ENCODE measurements at places on chromosomes 5 and 9. TPM values are rescaled to one million over a fixed set of nuclear protein-coding genes. Genes with fewer than 3 reads are reported as not detected.

GRCh38 chr5:138595180-138595795, 20.1 kb upstream of the HSPA9 start:
- no peak for DNase-seq

- DNase-seq: no peak
Observed at GRCh38 chr5:32098291-32098690, 75.8 kb downstream of the GOLPH3 start.

- DNase-seq: no peak
Observed at GRCh38 chr5:39059064-39059463, 15.1 kb downstream of the RICTOR start.

- DNase-seq: no peak
Observed at GRCh38 chr5:75152860-75153259, 83.8 kb downstream of the ANKRD31 start.

DNA sequence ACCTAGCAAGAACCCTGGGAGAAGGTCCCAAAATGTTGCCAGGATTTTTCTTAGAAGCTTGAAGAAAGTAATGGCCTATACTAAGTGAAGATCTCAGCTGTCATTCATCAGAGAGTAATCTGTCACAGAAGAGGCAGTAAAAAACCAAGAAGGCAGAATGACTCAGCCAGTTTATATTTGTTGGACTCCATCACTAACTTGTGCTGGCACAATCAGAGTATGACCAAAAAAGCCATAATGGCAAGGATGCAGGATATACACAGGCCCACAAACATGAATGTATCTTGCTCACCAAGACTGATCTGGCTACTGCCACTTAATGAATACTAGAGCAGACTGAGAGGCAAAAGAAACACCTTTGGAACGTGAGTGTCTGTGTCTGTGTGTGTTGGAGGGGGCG, 104.0 kb upstream of the POU5F2 start:
- no peak for DNase-seq

DNA sequence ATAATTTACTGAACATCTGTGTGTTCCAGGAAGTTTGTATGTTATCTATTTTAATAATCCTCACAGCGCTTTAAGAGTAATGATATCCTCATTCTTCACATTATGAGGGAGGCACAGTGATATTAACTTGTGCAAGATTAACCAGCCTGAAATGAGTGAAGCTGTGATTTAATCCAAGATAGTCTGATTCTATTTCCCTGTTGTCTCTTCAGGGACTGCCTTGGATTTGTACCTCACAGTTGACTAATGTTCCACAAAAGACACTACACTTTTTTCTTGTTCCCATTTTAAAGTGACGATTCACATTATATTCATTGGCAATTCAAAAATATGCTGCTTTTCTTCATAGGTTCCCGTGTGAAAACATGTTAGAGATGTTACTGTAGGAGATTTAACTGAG, 125.3 kb upstream of the GNA14 start:
- DNase-seq: no peak

Gene HRCT1
- not detected for total RNA-seq

Gene KCNN2
- 2.3 TPM for total RNA-seq

Gene PCDHB13
- 12.7 TPM for total RNA-seq
